ENCODE measurements at places on chromosomes 6 and 20.

GRCh38 chr6:75761489-75761888 is 12.4 kb downstream of the MYO6 start:
- DNase-seq, result no peak

DNA sequence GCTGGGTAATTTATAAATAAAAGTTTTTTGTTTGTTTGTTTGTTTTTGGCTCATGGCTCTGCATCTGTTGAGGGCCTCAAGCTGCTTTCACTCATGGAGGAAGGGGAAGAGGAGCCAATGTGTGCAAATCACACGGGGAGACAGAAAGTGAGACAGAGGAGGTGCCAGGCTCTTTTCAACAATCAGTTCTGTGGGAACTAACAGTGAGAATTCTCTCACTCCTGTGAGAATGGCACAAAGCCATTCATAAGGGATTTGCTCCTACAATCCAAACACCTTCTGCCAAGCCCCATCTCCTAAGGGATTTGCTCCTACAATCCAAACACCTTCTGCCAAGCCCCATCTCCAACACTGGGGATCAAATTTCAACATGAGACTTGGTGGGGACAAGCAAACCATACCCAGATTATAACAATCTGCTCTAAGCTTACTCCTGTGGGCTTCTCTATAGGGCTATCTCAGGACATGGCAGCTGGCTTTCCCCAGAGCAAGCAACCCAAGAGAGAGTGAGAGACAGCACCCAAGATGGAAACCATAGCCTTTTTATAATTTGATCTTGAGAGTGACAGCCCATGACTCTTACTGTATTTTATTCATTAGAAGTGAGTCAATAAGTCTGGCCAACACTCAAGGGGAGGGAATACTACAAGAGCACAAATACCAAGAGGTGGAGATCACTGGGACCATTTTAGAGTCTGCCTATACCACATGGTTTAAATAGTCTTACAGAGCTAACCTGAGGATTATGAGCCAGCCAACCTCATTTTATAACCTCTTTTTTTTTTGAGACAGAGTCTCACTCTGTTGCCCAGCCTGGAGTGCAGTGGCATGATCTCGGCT is 22.8 kb upstream of the LRRC1 start:
- DNase-seq, result no peak

DNA sequence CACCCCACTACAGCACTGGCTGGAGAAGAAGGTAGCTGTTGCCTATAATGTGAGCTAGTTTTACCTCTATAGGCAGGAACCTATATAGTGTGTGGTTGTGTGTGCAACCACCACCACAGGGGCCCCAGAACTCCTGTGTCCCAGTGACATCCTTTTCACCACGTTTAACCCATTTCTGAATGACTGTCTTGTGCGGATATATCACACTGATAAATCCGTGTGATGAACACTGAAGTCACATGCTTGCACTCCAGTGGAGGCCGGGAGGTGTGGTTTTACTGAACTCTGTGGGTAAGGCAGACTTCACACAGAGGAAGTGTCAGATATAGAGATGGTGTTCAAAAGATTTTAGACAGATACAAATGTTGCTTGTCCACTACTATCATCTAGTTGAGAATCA is 32.5 kb downstream of the SDHAF4 start:
- no peak for DNase-seq

- DNase-seq, result no peak
These were observed 5.6 kb downstream of the RAB23 start for GRCh38 chr6:57216235-57217101.

DNA sequence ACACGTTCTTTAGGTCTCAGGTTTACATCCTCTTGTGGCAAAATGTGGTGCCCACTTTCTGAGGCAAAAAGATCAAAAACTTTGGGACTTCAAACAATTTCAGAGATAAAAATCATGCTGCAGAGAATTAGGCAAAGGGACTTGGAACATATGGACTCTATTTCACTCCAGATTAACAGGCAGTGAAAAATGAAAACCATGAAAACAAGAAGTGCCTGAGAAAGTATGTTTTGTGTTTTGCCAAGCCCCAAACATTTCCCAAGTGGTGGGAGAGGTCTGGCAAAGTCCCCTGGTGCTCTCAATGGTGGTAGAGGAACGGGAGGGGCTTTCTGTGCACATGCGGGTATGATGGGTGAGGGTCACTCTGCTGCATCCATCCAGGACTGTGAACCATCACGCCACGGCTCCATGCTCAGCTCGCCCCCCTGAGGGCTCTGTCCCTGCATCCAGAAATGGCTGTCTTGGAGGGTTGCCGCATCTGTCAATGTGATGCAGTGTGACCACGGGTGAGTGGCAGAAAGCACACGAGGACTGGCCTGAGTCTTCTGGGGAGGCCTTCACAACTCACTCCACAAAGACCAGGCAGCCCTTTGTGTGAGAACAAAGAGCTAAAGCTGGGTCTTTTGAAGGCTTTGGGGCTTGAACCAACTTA is 43.2 kb upstream of the TBC1D7 start:
- no peak for DNase-seq

DNA sequence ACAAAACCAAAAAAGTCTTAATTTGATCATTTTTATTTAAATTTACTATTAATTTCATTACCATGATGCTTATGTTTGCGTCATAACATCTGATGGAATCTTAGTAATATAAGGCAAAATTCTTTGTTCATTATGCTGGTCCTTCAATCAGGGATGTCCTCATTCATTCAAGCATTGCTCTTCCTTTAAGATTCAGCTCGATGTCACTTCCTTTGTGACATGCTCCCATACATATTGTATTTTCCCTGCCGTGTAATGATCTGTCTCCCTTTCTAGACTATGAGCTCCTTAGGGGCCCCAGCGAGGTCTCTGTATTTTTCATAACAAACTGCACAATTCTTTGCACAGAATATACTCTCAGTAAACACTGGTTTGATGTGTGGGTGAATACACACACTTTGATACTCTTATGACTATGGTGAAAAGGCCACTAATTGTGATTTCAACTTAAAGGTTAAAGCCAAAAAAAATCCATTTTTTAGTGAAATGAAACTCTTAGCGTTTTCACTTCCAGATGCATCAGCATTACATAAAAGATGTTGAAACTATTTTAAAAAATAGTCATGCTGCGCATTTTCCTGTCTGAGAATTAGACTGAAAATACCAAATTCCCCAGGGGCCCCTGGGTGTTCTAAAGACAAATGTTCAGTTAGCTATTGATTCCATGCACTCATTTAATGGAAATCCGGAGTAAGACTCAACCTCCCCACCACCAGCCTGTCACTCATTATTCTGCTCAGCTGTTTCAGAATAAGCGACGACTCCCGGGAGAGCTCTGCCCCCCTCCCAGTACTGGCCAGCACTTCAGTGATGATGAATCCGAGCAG is 169.7 kb downstream of the ATXN1 start:
- DNase-seq, result no peak

DNA sequence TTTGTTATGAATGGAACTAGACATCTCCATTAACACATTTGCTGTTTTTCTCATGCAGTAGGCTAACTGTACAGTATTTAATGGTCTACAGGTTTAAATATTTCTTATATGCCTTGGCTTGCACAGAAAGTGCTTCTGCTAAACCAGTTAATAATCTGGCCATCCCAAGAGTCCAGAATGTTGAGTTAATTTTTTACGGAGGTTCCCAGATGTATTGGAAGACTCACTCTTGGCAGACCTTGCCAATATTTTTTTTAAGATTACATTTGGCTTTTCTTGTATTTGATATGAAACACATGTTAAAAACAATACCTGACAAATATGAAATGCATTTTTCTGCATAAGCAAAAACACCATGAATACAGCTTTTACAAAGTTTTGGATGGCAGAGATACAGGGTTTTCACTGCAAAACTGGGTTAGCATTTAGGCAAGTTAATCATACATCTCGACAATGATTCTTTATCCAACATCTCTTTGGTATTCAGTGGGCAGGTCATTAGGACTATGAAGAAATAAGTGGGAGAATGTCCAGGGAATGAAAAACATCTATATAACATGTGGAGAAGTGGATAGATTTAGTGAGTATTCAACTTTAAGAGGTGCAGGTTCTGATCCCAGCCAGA is 94.0 kb downstream of the SGK1 start:
- DNase-seq, result no peak

- DNase-seq, result no peak
These were observed 20.2 kb upstream of the RIMS4 start for GRCh38 chr20:44830523-44830922.

DNA sequence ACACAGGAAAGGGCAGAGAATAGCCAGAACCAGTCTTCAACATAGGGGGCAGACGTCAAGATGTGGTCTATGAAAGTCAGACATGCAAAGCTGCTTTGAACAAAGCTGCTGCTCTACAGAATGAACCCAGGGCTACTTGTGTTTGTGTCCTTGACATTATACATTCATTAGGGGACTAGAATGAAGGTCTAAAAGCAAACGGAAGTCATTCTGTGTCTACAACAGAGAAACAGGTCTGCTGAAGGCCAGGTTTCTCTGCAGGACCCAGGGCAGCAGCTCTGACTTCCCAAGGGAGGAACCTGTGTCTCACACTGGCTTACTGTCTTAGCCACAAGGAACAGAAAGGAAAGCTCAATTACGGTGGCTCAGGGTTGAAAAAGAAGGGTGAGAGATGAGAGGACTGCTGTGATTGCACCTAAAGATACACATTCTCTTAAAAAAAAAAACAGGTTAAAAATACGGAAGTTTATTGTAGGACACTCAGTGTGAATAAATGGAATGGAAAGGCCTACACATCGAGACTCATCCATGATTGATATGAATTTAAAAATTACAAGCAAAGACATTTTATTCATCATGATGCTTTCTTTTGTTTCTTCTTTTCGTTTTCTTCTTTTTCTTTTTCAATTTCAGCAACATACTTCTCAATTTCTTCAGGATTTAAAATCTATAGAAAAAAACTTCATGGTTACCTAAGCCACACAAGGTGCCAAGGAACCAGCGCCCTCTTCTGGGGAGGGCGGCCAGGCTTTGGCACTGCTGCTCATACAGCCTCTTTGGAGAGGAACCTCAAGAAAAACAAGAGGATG is 6.7 kb downstream of the PSMA7 start:
- DNase-seq, result peak; percentile 51

- DNase-seq, result no peak
These were observed 49.4 kb downstream of the F13A1 start for GRCh38 chr6:6270948-6271535.

- DNase-seq, result no peak
These were observed 74.7 kb downstream of the MRPL14 start for GRCh38 chr6:44052419-44053023.
